Naive thymus-derived CD8-positive, alpha-beta T cell (primary cell): ENCODE measurements at places on chromosomes 11 and 22. TPM values are rescaled to one million over a fixed set of nuclear protein-coding genes. Genes with fewer than 3 reads are reported as not detected.

DNA sequence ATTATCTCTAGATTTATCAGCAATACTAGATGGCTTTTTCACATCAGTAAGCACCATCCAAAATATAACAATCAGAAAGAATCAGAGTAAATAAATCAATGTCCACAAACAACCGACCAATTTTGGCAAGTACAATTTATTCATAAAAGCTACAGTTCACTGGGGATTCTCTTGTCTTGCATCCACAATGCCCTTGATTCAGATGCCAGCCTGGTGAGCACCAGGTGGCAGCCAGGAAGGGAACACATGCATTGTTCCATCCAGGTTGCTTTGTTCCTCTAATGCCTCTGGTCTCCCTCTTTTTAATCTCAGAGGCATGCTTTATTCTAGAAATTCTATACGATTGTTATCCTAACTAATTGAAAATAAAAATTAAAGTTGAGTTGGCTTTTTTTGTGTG, 242.1 kb upstream of the KIRREL3 start:
- H3K27ac ChIP-seq: no peak overlapping the region
- no peaks in the 10 kb centered on the region for H3K36me3 ChIP-seq
- no peak overlapping the region for H3K4me3 ChIP-seq
- no peak for DNase-seq

DNA sequence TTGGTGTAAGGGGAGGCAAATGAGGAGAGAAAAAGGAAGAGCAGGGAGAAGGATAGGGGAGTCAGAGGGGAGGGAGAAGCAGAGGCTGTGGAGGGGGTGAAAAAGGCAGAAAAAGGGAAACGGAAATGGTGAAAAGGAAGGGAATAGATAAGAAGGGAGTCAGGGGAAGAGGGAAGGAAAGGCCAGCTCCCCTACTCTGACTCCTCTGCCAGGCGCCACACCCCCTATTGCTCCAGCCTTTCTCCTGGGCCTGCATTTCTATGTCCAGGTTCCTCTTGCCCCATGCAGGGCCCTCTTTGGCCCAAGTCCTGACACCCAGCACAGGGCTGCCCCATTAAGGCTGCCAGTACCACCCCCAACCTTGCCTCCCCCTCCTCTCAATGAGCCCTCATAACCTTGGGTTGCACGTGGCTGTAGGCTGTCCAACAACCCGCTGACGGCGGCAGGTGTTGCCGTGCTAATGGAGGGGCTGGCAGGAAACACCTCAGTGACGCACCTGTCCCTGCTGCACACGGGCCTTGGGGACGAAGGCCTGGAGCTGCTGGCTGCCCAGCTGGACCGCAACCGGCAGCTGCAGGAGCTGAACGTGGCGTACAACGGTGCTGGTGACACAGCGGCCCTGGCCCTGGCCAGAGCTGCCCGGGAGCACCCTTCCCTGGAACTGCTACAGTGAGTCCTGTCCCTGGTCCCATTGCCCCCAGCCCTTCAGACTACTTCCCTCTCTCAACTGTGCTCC, 3.4 kb upstream of the NHERF4 start:
- H3K27me3 ChIP-seq: no peaks in the 10 kb centered on the region
- no peak for DNase-seq
- H3K27ac ChIP-seq: no peak overlapping the region
- no peak overlapping the region for H3K4me3 ChIP-seq
- no peaks in the 10 kb centered on the region for H3K36me3 ChIP-seq

DNA sequence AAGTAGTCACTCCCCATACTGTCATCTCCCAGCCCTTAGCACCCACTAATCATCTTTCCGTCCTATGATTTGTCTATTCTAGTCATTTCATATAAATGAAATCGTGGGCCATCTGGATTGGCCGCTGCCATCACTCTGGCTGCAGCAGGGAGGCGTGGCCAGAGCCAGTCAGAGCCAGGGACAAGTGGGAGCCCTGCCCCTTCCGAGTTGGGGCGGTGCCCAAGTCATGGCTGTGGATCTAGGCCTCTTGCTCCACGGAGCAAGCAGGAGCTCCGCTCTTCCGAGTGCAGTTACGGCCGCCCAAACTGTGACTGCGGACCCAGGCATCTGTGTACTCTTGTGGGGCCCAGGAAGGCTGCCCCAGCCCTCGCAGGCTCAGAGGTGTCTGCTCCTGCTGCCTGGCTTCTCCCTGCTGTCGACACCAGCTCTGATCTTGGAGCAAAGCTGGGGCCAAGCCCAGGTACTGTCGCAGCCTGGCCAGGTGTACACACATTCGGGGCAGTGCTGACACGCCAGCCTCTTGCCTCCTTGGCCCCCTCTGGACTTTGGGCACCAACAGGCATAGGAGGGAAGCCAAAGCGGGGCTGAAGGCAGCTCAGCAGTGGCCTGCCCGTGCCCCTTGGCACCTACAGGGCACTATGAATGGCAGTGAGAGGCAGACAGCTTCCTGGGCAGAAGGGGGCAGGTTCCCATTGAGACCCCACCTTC, 8.4 kb downstream of the MRPL48 start:
- DNase-seq: no peak
- H3K4me1 ChIP-seq: peaks cover 2% of the 10 kb centered on the region
- H3K4me3 ChIP-seq: no peak overlapping the region
- H3K27ac ChIP-seq: no peak overlapping the region

- peaks cover 25% of the 10 kb centered on the region for H3K36me3 ChIP-seq
- H3K4me1 ChIP-seq: peaks cover 4% of the 10 kb centered on the region
- H3K27me3 ChIP-seq: no peaks in the 10 kb centered on the region
- H3K27ac ChIP-seq: no peak overlapping the region
- no peak overlapping the region for H3K4me3 ChIP-seq
- DNase-seq: no peak
Observed at GRCh38 chr11:78535027-78535426, 39.6 kb downstream of the NARS2 start.

The MRPL40 gene
- 20.8 TPM for total RNA-seq

The CDC42EP1 gene
- total RNA-seq: not detected

The MAPK8IP1 gene
- total RNA-seq: 1.6 TPM
